IPS DF 6.9 (cell line): ENCODE measurements at places on chromosomes 3 and 15.

DNA sequence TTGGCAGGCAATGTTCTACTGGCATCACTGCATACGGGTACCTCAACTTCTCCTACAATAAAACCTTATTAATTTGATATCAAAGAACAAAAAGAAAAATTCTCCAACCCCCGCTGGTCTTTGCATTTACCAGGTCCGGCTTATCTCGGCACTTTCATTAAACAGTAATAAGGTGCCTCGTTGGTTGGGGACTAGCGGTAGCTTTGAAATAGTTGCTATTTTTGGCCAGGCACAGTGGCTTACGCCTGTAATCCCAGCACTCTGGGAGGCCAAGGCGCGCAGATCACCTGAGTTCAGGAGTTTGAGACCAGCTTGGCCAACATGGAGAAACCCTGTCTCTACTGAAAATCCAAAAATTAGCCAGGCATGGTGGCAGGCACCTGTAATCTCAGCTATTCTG lies 32.0 kb upstream of the CGNL1 start:
- no peak overlapping the region for H3K27ac ChIP-seq
- H3K4me1 ChIP-seq: peaks cover 2% of the 10 kb centered on the region; the same call in 1 of the 2 replicates
- no peaks in the 10 kb centered on the region for H3K36me3 ChIP-seq

DNA sequence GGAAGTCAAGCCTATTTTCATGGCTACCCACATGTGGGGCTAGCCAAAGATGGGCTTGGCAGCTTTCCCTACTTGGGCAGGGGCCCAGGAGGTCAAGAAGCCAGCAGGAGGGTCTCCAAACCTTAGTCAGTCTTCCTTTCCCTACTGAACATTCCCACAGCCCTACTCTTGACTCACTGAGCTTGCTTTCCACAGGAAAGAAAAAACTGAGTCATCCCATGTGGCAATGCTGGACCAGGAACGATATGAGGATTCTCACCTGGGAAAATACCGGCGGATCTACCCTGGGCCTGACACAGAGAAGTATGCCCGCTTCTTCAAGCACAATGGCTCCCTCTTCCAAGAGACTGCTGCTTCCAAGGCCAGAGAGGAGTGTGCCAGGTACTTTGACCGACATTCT lies 3.7 kb upstream of the NGRN start:
- DNase-seq: no peak
- H3K27me3 ChIP-seq: no peaks in the 10 kb centered on the region
- H3K4me3 ChIP-seq: no peak overlapping the region
- H3K27ac ChIP-seq: no peak overlapping the region
- H3K4me1 ChIP-seq: no peaks in the 10 kb centered on the region

GRCh38 chr3:127454968-127455367 lies 135.6 kb downstream of the TPRA1 start:
- peaks cover 13% of the 10 kb centered on the region; the same call in 1 of the 2 replicates for H3K27me3 ChIP-seq
- no peaks in the 10 kb centered on the region for H3K36me3 ChIP-seq
- no peak overlapping the region for H3K4me3 ChIP-seq

DNA sequence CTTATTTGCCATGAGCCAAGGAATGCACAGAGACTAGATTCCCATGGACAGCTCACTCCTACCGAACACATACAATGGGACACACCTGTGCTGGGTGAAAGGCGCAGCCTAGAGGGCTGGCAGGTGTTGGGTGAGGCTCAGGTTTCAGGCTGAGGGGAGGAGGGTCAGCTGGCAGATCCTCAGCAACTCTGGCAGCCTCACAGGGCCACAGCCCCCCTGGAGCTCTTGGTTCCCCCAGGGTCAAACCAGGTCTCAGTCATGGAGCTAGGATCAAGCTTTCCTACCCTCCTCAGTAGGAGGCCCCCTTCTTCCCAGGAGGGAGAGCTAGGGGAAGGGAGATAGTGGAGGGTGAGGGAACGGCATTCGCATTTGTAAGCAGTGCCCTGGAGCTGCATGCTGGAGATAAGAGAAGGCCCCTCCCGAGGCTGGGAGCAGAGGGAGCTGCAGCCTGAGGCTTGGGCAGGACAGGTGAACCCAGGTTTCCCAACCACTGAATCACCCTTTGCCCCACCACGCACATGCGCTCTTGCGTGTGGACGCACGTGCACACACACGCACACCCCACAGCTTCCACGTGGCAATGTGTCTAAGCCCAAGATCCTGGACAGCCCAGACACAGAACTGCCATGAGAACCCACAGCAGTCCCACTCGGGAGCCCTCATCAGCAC lies 26.3 kb upstream of the TFRC start:
- H3K4me3 ChIP-seq: no peak overlapping the region
- DNase-seq: peak; percentile 39
- no peaks in the 10 kb centered on the region for H3K36me3 ChIP-seq
- no peaks in the 10 kb centered on the region for H3K27me3 ChIP-seq
- H3K4me1 ChIP-seq: peaks cover 5% of the 10 kb centered on the region; the same call in 1 of the 2 replicates
- no peak overlapping the region for H3K27ac ChIP-seq

- no peaks in the 10 kb centered on the region; the same call in 1 of the 2 replicates for H3K4me1 ChIP-seq
- H3K4me3 ChIP-seq: no peak overlapping the region
- no peaks in the 10 kb centered on the region for H3K36me3 ChIP-seq
- DNase-seq: no peak
- no peaks in the 10 kb centered on the region for H3K27me3 ChIP-seq
Measured at GRCh38 chr15:55823699-55824340, 80.9 kb upstream of the PRTG start.

DNA sequence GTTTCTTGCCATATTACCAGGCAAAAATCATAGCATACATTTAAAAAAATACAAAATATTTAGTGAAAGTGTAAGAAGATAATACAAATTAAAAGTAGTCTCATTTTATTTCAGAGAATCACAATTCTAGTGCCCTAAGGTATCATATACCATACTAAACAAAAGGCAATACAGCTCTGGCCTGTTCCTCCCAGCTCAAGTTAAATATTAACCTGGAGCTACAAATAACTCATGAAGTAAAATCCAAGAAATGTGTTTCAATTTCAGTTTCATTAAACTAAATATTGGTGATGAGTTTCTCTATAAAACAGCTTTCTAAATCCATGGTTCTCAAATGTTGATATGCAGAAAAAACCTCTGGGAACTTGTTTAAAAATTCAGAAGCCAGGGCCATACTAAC lies 67.7 kb downstream of the INO80 start:
- H3K36me3 ChIP-seq: peaks cover 14% of the 10 kb centered on the region; the same call in 1 of the 2 replicates
- no peaks in the 10 kb centered on the region for H3K27me3 ChIP-seq
- DNase-seq: no peak
- H3K4me3 ChIP-seq: no peak overlapping the region
- no peak overlapping the region for H3K27ac ChIP-seq
- H3K4me1 ChIP-seq: no peaks in the 10 kb centered on the region

- H3K27ac ChIP-seq: no peak overlapping the region
- no peak overlapping the region for H3K4me3 ChIP-seq
- no peaks in the 10 kb centered on the region for H3K36me3 ChIP-seq
- H3K27me3 ChIP-seq: no peaks in the 10 kb centered on the region
Measured at GRCh38 chr3:30639937-30640336, 33.5 kb downstream of the TGFBR2 start.

DNA sequence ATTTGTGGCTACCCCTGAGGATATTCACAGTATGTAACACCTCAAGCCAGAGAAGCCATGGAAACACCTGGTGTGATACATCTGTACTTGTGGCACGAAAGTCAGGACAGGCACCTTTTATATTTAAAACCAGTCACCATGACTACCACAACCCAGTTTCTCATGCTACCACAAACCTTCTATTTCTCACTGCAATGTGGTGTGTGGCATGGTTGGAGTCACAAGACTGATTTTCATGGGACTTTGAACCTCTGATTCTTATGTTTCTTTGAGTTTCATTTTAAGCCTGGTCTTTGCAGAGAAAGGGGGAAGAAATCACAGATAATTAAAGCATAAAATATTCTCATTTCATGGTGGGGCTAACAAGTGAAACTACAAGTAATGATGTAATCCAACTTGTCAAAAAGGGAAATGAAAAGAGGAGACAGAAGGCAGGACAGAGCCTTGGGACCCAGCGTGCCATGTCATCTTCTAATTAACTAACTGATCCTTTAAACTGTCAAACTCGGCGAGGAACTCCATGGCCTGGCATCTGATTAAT lies 175.9 kb downstream of the PDZRN3 start:
- no peak overlapping the region for H3K27ac ChIP-seq
- no peak overlapping the region for H3K4me3 ChIP-seq
- no peaks in the 10 kb centered on the region for H3K27me3 ChIP-seq
- H3K36me3 ChIP-seq: no peaks in the 10 kb centered on the region
- DNase-seq: no peak

DNA sequence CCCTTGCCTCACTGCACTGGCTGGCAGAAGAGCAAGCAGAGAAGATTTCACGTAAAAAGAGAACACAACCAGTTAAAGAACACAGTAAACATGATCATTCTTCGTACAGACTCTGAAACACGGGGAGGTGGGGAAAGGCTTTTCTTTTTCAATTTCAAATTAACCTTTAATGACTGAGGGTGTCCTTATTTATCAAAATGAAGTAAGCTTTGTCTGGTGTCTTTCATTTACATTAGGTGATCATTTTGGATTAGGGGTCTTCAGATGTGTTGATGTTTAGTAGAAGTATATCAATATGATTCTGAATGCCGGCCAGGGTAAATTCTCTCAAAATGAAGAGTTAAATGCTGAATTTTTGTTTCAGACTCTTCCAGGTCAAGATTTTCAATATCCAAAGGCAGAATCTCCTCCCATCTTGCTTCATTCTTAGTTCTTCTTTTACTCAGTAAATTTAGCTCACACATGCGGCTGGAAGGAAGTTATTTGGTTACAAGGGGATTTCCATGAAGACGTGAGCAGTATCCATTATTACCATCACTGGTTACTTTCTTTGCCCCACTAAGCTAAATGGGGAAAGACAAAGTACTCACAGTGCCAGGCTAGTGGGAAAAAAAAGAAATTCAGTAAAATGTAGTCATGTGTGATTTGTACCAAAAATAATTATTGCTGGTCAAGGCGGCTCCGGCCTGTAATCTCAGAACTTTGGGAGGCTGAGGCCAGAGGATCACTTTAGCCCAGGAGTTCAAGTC lies 272.2 kb upstream of the NR2F2 start:
- no peak overlapping the region for H3K27ac ChIP-seq
- no peaks in the 10 kb centered on the region for H3K36me3 ChIP-seq
- peaks cover 23% of the 10 kb centered on the region for H3K27me3 ChIP-seq

GRCh38 chr3:156918746-156919145 lies 92.6 kb downstream of the LEKR1 start:
- H3K27ac ChIP-seq: no peak overlapping the region
- no peaks in the 10 kb centered on the region for H3K36me3 ChIP-seq
- no peak for DNase-seq
- H3K27me3 ChIP-seq: no peaks in the 10 kb centered on the region

GRCh38 chr3:129173725-129174124 lies 10.0 kb downstream of the CNBP start:
- H3K27me3 ChIP-seq: no peaks in the 10 kb centered on the region
- no peak for DNase-seq
- H3K4me3 ChIP-seq: no peak overlapping the region
- H3K36me3 ChIP-seq: peaks cover 16% of the 10 kb centered on the region; the same call in 1 of the 2 replicates
- no peak overlapping the region for H3K27ac ChIP-seq

DNA sequence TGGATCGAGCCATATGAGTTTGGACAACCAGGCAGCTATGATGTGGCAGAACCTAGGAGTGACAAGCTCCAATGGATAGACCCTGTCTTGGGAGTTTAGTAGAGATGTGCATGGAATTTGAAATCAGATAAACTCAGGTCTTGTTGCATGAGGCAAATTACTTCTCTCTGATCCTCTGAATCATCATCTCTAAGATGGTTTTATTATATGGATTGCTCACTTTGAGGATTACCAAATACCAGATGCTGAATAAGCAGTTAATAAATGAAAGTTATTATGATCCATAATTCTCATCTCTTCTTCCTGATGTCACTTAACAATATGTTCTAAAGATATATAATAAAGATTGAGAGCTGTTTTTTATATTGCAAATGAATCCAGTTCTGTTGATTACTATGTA lies 622.2 kb downstream of the NTRK3 start:
- no peak overlapping the region for H3K4me3 ChIP-seq
- H3K4me1 ChIP-seq: no peaks in the 10 kb centered on the region
- no peak for DNase-seq

DNA sequence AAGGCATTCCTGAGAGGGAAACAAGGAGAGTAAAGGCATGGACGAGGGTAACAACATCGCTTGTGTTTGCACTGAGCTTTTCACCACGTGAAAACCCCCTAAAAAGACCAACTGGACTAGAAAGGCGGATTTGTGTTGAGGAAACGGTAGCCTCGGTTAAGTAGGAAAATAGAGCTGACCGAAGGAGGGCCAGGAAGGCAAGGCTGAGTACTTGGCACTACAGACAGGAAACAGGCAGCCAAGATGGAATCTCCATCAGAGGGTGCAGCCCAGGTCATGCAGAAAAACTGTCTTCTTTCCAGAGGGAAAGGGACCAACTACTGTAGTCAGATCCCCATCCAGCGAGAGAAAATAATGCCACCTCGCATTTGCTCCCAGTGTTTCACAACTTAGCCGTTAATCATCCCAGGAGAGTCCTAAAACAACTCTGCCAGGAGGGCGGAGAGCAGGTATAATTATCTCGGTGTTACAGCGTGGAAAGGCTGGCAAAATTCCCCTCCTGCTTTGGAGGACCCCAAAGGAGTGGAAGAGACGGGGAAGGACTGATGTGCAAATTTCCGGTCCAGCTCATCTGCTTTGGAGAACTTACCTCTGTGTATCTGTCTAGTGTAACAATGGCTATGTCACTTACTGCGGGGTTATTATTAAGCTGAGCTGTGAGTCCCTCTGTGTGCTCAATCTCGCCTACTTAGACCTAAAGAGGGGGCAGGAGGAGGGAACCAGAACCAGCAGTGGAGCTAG lies 77.2 kb downstream of the MYO1E start:
- DNase-seq: no peak
- H3K4me3 ChIP-seq: no peak overlapping the region
- H3K27ac ChIP-seq: no peak overlapping the region
- H3K4me1 ChIP-seq: peaks cover 2% of the 10 kb centered on the region; the same call in 1 of the 2 replicates
- no peaks in the 10 kb centered on the region for H3K27me3 ChIP-seq

GRCh38 chr15:88036154-88036839 lies 220.2 kb downstream of the NTRK3 start:
- H3K27me3 ChIP-seq: no peaks in the 10 kb centered on the region
- H3K36me3 ChIP-seq: no peaks in the 10 kb centered on the region
- no peak for DNase-seq
- no peak overlapping the region for H3K4me3 ChIP-seq

DNA sequence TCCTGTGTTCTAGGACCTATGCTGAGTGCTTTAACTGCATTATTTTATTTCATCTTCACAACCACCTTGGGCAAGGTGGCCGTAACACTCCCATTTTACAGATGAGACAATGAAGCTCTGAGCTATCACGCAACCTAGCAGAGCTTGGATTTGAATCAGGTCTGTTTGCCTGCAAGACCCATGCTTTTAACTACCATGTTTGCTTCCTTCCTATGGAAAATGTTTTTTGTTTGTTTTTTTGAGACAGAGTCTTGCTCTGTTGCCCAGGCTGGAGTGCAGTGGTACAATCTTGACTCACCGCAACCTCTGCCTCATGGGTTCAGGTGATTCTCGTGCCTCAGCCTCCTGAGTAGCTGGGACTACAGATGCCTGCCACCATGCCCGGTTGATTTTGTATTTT lies 24.7 kb upstream of the HERC1 start:
- H3K27ac ChIP-seq: no peak overlapping the region
- no peak for DNase-seq
- no peaks in the 10 kb centered on the region for H3K36me3 ChIP-seq
- H3K4me1 ChIP-seq: no peaks in the 10 kb centered on the region
- no peaks in the 10 kb centered on the region for H3K27me3 ChIP-seq
